ENCODE measurements at places on chromosomes 3 and 15.
A peak's percentile ranks its signal among the peaks of the same experiment; 100 is the strongest.

GRCh38 chr3:20111836-20112235, 71.6 kb downstream of the KAT2B start:
- no peak for DNase-seq

DNA sequence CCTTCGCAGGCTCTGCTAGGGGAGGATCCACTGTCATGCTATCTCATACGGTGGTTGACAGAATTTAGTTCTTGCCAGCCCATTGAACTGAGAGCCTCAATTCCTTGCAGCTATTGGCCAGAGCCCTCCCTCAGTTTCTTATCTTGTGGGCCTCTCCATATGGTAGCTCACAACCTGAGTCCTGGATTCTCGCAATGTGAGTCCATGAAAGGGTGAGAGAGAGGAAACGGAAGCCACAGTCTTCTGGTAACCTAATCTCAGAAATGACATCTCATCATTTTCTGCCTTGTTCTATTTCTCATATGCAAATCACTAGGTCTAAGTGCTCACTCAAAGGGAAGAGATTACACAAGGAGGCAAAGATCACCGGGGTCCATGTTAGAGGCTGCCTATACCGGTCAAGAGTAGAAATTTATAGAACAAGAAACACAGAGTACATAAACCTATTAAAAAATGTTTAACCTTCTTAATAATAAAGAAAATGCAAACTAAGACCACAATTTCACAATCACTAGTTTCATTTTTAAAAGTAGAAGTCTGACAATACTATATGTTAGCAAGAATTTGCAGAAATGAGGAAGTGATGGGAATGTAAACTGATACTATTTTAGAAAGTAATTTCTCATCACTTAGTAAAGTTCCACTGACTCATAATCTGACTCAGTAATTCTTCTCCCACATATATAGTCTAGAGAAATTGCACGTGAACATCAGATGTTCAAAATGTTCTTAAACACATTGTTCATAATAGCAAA, 378.4 kb upstream of the AGTR1 start:
- DNase-seq: no peak

DNA sequence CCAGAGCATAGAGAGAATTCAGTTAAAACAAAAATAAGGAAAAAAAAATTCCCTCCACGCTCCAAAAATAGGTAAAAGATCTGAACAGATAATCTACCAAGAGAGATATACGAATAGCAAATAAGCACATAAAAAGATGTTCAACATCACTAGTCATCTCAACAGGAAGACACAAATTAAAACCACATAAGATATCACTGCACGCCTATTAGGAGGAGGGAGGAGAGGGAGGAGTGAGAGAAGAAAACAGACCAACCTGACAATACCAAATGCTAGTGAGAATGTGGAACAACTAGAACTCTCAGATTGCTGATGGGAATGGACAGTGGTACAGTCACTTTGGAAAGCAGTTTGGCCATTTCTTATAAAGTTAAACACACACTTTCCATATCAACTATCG, 212.5 kb downstream of the FMN1 start:
- no peak for DNase-seq

DNA sequence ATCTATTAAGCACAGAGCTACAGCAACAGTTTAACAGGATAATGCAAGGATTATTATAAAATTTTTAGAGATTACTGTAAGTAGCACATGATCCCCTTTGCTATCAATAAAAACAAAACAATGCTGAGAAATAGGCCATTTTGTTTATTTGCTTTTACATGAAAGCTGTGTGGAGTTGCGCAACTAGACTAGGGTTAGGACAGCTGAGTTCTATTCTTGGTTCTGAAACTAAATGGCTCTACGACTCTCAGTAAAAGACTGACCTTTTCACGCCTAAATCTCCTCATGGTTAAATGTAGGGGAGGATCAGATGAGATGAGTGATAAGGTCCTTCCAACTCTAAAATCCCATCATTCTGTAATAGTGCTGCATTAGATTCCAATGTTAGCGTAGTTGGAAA, 25.0 kb downstream of the KCNMB2 start:
- no peak for DNase-seq

- no peak for DNase-seq
Observed at GRCh38 chr3:85950435-85950834, 991.6 kb downstream of the CADM2 start.

DNA sequence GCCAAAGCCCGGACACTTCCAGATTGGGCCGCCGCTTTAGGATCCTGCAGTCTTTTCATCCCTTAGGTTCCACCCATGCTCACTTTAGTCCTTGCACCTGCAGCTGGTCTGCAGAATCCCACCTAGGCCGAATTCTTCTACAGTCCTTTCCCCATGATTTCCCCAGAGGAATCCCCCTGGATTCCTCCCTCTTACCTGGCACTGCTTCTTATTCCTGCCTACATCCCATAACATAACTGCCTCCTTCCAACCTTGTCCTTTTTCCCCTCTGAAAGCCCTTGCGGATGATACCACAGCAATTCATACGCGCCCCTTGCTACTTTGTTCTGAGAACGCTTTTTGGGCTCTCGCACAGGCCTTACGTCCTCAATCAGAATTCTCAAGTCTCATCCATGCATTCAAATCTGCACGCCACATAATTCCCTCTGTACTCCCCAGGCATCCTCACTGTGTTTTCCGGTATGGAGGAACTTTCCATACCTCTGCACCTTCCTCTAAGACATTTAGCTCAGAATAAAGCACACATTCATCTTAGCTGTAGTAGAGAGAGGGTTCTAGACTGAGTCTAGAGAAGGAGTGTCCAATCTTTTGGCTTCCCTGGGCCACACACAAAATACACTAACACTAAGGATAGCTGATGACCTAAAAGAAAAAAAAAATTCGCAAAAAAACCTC, 619 bp downstream of the EIF2AK4 start:
- DNase-seq: no peak

DNA sequence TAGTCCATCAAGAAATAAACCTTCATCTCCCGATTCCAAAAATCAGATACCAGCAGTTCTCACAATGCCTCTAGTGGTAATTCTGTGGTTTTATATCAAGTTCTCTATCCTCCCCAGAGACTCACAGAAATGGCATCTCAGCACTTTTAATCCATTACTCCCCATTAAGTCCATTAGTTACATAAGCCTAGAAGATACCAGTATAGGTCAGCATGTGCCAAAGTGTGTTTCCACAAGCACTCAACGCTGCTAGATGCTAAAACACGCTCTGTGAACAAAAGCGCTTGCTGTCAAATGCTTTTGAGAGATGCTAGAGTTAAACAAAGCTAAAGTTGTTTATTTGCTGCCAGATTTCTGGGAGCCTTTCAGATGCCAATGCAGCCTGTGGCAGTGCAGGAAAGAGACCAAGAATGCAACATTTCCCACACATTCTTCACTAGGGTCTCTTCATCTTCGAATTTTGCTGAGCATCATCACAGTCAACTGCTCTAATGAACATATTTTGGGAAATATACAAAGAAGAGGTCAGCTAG, 918.8 kb upstream of the CFAP20DC start:
- no peak for DNase-seq

GRCh38 chr15:97692301-97693015, 268.0 kb upstream of the ARRDC4 start:
- DNase-seq: no peak

- peak; percentile 47 for DNase-seq
Observed at GRCh38 chr3:32428092-32429068, 36.7 kb downstream of the CMTM7 start.

DNA sequence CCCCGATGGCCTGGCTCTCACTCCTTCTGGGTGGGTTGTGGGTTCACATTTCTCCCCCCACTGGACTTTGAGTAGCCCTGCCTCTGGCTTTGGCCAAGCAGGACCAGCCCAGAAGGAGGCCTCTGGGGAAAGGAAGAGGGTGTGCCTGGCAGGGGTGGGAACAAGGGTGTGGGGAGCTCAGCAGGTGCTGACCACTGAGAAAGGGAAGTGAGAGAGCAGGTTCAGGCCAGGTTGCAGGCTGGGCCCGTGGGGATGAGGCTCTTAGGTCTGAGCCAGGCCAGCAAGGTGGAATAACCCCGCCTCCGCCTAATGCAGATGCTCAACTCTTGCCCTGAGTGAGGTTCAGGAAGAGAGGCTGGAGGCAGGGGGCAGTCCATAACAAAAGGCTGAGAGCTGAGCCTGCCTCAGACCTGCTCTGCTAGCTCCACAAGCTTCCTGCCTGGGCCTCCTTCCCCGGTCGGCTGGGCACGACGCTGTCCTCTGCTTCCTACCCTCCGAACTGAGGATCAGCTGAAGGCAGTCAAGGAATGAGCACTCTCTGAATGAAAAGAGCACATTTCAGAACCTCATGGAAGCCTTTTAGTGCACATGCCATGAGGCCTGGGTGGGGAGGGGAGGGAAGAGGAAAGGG, 82.7 kb downstream of the TLE3 start:
- DNase-seq: no peak

- no peak for DNase-seq
Observed at GRCh38 chr3:119808843-119809242, 26.9 kb downstream of the NR1I2 start.

DNA sequence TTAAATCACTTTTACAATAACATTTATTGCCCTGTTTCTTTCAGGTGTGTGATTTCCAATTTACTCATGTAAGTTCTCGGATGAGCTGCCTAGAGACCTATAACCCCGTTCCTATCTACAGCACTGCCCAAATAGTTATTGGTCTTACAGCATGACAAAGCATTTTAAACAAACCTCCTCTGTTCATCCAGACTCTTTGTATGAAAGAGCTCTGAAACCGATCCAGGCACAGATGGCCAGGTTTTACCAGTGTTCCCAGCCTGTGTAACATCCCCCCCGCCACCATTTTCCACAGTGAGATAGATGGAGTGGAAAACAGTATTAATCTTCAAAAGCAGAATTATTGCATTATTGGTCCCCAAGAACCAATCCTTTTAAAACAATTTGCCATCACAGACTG, 59.0 kb upstream of the SPTSSB start:
- no peak for DNase-seq

DNA sequence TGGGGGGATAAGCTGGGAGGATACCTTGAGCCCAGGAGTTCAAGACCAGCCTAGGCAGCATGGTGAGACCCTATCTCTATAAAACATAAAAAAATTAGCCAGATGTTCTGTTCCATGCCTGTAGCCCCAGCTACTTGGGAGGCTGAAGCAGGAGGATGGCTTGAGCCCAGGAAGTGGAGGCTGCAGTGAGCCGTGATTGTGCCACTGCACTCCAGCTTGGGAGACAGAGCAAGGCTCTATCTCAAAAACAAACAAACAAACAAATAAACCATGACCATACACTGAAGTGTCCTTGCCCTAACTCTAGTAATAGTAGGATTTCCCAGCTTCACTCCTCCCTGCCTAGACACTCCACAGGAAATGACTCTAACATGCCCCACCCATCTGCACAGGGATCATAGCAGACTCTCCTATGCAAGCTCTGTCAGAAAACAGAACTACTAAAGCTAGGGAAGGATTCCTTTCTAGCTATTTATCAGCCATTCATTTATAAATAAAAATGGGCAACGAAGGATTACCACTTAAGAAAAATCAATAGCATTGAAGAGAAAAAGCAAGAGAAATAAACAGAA, 4.6 kb downstream of the ERICH6 start:
- DNase-seq: no peak

GRCh38 chr3:81735334-81735733, 26.1 kb downstream of the GBE1 start:
- no peak for DNase-seq

GRCh38 chr3:49015765-49016164, 2.6 kb downstream of the DALRD3 start:
- DNase-seq: no peak

- no peak for DNase-seq
Observed at GRCh38 chr15:49383266-49383665, 39.8 kb upstream of the FGF7 start.

GRCh38 chr3:64825404-64826120, 137.8 kb upstream of the ADAMTS9 start:
- DNase-seq: no peak

DNA sequence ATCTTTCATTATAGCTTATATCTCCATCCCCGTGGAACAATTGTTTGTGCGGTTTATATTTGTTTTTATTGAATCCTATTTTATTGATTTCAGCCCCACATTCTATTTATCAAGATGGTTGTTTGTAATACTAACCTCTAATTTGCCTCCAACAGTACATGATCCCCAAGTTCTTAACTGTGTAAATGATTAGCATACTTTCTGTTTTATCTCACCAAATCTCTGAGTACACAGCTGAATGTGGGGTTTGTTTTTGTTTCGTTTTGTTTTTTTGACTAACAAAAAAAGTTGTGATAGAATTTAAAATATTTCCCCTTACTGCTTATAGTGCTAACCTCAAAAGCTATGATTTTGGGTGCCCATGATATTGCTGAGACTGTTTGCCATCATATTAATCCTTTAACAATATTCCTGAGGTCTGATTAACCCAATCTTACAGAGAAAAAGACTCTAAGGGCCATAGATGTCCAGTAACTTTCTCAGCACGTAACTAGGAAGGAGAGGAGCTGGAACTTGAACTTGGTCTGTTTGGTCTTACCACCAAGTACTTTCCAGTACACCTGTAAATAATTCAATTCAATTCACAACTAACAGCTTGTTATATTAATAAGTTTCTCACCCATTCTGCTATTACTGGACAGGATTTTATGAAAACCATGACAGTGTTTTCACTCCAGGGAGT, 789.8 kb downstream of the TUSC7 start:
- no peak for DNase-seq

DNA sequence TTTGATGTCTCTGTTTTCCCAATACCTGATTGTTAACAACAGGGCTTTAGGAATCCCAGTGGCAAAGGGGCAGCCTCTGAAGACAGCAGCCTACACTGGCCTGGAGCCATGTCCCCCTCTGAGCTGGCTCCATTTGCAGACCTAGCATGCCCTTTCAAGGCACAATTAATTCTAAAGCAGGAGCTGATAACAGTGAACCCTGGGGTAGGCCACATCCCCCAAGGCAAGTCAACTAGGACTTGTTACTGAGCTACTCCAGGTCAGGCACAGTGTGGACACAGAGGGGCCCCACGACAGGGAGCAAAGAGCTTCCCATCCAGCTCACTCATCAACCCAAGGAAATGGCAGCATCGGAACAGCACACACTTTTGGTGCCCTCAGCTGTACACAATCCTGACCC, 51.9 kb downstream of the SPSB4 start:
- DNase-seq: no peak

DNA sequence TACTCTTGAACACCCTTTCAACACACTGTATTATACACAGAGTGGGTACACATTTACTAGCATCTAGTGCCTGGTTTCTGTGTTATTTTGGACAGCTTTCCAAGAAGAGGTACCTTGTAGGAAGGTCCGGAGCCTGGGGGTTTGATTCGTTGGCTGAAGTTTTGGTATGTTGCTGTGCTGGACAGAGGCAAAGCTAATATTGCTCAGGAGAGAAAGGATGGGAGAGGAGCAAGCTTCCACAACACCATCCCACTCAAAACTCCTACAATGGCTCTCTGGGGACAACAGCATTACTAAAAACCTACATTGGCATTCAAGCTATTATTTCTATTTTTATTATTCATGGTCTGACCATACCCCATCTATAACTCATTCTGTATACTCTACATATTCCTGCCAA, 1.1 kb upstream of the LYSMD2 start:
- no peak for DNase-seq

Measured in central memory CD4-positive, alpha-beta T cell (primary cell).